Activated CD4-positive, alpha-beta T cell treated with anti-CD3 and anti-CD28 coated beads for 1 hour (primary cell): ENCODE measurements at places on chromosomes 16 and 17.

- DNase-seq: no peak
Measured at GRCh38 chr17:57781386-57782061, 36.4 kb upstream of the CCDC182 start.

GRCh38 chr16:58515871-58516767 is 802 bp downstream of the SETD6 start:
- no peak for DNase-seq

DNA sequence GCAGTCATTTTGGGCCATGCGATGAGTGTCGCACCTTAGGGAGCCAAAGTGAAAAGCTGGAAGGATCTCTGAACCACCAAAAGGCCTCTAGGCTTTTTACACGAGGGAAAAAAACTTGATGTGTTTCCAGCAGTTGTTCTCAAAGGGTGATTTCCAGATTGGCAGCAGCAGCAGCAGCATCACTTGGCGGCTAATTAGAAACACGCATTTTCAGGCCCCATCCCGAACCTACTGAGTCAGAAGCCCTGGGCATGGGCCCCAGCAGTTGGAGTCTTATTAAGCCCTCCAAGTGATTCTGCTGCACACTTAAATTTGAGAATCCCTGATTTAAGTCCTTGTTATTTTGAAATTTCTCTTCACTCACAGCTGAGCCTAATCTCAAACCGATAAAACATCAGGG is 25.3 kb upstream of the PYY start:
- DNase-seq: no peak

- DNase-seq: no peak
Measured at GRCh38 chr17:3040882-3041281, 22.5 kb downstream of the OR1D5 start.

- no peak for DNase-seq
Measured at GRCh38 chr16:60566901-60567300, 1469.3 kb downstream of the CDH8 start.

GRCh38 chr17:77563439-77564102 is 394.9 kb upstream of the TNRC6C start:
- no peak for DNase-seq
